CD4-positive, alpha-beta T cell treated with Interleukin-21 for 1 hour (primary cell): ENCODE measurements at places on chromosomes 1 and 21.

DNA sequence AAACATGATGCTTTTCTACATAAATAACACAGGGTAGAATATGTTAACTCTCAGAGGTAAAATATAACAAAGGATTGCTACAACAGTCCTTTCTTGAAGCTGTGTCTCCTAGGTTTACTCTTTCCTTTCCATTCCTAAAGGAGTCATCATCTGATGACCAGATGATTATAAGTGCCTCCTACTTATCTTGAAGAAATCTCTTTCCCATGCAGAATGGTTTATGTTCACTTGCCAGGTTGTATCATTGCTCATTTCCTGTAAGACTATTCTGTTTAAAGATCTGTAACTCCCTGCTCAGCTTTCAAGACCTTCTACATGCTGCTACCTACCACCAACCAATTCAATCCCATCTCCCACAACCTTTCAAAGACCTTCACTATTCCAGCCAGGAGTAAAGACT, 51.5 kb upstream of the PTCH2 start:
- DNase-seq = no peak

DNA sequence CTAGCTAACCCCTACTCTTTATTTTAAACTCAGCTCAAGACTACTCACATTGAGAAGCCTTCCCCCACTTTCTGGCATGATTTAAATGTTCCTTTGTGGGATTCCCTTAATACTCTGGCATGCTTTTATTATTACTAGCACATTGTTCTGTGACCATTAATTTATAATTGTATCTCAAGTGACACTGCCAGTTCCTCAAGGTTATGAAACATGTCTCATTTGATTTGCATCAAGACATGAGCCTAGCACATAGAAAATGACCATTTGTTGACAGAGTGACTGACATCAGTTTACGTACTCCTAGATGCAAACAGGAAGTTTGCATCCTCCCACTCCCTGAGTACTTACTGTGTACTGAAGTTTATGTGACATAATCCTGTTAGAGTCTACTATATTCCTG, 15.2 kb downstream of the RGS4 start:
- no peak for DNase-seq

GRCh38 chr1:17276568-17276967, 27.7 kb downstream of the PADI3 start:
- no peak for DNase-seq

DNA sequence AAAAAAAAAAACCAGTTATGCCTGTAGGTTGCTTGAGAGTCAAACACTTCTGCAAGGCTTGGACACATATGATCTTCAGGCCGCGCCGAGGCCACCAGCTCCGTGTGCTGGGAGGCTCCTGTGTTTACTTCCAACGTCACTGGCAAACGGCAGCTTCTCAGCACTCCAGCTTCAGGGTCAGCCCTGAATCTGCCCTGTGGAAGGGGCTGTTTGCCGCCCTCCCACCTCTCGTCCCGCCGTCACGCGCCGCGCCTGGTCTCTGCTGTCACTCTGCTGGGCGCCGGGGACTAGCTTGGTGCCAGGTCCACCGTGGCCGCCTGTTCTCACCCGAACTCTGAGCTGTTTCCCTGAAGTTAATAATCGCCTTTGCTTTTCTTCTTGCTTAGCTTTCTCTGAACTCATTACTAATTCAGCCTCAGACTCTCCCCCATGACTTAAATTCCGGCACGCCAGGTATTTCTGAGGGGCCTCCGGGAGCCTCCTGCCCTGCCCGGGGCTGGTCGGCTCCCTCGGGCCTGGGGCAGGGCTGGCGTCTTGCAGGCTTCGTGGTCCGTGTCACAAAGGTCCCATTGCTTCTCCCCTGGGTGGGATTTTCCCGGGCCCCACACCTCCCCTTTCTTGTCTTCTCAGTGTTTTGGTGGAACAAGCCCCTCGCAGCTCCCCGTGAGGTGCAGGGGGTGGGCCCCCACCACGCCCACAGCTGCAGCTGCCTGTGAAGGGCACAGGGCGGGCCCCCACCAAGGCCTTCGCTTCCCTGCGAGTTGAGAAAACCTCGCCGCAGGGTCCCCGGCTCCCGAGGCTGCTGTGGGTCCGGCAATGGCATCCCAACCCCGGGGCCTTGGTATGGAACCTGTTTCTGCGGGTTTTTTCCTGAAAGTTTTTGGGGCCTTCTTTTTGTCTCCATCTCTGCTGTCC, 14.6 kb upstream of the C1orf159 start:
- DNase-seq = no peak

GRCh38 chr1:145906954-145907753, 2.7 kb downstream of the ITGA10 start:
- no peak for DNase-seq

GRCh38 chr1:201254625-201255478, 28.5 kb upstream of the PKP1 start:
- DNase-seq = peak; percentile 45

DNA sequence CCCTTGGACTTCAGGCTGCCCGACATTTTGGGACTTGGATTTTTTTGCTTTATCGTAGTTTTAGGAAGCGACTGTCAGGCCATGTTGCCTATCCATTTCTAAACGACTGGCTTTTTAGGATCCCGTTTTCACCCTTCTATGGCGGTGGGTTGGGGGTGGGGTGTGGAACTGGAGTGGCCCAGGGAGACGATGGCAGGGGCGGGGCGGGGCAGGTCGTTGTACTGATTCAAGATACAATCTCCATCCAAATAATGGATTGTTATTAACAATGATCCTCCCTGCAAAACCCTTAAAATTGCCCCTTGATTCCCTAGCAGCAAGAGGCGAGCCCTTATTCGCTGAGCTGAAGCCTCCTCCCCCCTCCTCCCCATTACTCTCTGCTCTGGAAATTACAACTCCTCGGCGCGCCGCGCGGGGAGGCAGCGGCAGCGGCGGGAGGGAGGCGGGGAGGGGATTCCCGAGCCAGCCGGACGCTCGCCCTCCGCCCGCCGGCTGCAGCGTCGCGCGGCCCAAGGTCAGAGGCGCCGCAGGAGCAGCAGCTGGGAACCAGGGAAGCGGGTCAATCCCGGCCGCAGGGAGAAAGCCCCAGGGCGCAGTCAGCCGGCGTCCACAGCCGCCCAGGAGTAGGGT, at the start of gene TRIM67:
TSS of gene TRIM67 (plus strand) at position 392 of the 630 bp plus-strand sequence. CDS start 912 bp downstream, outside the sequence.
- DNase-seq = no peak

DNA sequence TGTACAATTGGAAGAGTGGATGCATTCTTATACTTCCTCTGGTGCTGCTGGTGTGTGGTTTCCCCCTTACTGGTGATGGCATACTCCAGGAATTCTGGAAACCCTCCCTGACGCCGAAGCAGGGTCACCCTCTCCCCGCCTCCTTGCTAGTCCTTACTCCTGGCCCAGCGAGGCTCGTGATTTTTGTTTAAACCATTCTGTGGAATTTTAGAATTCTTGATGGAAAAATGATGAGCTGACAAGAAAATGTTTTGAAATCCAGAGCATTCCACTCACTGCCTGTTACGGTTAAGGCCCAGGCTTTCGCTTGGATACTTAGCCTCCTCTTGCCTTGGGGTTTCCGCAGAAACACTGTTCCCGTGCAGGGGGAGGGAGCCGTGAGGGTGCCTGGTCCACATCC, 41.1 kb downstream of the IL6R start:
- no peak for DNase-seq

GRCh38 chr1:232687304-232687703, 57.4 kb upstream of the SIPA1L2 start:
- DNase-seq = no peak
